G401 (cell line): ENCODE measurements at places on chromosomes 16 and 17.

DNA sequence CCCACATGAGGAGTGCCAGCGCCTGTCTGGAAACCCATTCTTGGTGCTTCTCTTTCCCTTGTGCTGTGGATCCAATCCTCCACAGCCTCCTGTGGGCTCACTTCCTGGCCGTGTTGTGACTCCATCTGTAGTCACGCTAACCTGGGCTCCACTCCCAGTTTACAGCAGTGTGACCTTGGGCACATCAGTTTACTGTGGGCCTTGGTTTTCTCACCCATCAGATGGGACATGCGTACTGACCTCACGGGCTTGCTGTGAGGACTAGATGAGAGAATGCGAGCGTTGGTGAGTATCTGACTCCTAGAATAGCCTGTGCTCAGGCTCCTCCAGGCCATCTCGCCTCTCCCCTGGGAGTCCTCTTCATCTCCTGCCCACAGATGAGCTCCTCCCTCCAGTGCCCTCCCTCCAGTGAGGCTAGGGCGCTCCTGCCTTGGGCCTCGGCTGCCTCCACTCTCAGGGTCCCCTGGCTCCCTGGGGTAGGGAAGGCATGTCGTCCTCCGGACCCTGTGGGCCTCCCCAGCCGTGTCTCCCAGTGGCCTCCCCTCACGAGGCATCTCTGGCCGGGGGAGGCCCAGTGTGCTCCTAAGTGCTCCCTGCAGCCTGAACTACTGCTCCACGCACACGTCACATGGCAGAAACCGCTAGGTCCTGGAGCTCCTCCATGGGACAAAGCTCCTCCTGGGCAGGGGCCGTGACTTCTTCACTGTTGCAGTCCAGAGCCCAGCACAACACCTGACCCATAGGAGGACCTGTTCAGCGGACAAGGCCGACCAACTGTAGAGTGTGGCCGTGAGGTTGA lies 5.2 kb upstream of the FOXJ1 start:
- no peak for DNase-seq

GRCh38 chr16:85648805-85649204 lies 35.7 kb downstream of the GSE1 start:
- DNase-seq: no peak

DNA sequence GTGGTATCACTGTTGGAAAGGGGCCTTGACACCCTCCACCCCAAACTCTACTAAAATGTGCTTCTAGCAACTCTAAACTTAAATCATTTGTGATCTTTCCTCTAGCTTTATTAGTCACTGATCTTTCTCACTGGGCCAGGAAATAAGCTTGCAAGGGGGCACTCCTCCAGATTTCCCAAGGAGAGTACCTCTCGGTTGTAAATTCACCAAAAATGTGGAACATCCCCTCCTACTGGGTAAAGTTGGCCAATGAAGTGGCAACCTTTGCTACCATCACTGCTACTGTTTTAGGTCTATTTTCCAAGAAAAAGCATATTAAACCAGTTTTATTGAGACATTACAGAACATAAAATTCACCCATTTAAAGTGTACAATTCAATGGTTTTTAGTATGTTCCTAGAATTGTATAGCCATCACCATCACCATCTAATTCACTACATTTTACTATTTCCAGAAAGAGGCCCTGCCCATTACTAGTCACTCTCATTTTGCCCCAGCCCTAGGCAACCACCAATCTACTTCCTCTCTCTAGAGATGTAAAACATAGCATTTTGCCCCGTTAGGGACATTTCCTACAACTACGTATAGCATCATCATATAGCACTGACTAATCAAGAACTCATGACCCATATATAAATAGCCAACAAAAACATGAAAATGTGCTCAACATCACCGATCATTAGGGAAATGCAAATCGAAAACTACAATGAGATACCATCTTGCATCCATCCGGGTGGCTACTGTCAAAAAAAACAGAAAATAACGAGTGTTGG lies 44.6 kb upstream of the ADCY9 start:
- DNase-seq: no peak

DNA sequence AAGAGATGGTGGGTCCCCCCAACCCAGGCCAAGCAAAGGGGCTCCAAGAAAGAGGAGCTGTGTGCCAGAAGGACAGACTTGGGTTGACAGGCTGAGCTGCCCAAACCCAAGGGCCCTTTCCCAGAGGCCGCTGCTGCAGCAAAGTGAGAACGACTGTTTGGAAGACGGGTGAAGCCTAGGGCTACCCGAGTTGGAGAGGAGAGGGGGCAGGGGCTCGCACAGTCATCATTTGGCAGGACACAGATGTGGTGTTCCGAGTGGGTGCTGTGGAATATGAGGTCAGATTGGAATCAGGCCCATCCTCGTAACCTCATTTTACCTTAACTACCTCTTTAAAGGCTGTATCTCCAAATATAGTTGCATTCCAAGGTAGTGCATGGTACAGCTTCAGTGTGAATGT lies 5.3 kb upstream of the MFAP4 start:
- no peak for DNase-seq

DNA sequence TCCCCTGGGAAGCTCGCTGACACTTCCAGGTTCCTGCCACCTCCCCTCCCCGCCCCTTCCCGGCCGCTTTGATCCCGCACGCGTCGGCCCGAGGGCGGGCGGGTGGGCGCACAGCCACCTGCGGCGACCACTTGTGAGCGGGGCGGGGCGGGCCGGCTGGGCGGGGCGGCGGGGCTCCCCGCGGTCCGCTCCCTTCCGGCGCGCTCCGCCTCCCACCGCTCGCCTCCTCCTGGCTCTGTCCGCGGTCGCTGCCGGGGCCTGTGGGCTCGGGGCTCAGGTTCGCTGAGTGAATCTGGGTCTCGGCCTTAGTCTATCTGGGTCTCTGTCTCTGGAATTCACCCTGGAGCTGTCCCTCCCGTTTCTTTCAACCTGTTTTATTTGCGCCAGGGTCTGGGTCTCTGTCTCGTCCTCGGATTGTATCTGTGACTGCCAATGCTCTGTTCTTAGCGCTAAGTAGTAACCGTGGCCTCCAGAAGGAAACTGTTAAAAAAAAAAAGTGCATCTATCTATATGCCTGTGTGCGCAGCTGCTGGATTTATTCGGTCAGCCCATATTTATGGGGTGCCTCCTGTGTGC lies 2.7 kb upstream of the HES7 start:
- DNase-seq: peak; percentile 72

DNA sequence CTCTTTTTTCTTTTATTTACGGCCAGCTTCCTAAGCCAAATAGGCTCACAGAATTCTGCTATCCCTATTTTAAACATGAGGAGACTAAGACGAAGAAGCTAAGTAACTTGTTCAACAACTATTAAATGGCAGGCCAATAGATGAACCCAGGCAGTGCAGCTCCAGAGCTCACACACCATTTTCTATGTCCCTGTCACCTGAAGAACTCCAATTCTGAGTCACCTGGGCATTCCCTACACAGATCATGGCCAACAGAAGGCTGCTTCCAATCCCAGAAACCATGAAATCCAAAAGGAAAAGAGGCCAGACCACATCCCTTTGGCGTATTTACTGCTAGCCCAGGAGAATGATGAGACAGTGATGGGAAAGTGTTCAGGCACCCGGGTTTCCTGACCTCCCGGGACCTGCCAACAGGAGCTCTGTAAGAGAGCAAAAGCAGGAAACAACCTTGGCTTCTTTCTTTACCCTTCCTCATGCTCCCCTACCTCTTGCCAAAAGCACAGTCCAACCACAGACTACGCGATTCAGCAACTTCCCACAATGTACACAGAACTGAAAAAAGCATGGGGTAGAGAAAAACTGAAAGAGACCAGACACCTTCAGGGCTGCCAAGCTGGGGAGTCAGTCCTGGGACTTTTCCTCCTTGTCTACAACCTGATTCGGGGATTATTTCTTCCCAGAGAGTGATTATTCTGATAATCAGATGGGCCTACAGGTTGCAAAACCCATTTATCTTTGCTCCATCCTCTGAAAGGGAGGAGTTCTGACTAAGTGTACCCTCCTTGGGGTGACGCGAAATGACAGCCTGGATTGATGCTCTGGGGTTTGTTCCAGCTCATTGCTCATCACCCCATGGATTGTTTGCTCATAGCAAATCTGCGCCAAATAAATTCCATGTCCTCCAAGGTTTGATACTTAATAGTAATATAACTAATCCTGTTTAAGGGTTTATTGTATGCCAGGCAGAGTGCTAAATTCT lies 47.8 kb upstream of the HAS3 start:
- no peak for DNase-seq

DNA sequence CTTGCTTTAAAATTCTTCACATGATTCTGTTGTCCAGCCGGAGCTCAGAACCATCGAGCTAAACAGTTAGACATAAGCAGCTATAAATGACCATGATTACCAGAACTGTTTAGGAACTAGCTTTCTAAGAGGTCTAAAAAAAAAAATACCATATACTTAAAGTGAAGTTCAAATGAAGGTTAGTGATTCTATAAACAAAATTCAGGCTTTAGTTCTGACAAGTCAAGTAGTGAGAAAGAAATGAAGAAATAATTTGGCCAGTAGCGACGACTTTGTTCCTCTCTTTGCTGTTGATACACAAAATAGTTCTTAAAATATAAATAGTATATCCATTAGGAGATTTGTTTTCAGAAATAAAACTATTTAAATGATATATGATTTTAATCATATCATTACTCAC lies 27.7 kb downstream of the ABCA8 start:
- DNase-seq: no peak

GRCh38 chr17:14744761-14745473 lies 444.0 kb downstream of the HS3ST3B1 start:
- DNase-seq: no peak

- no peak for DNase-seq
Observed at GRCh38 chr16:14309001-14309886, 238.1 kb downstream of the MRTFB start.

- DNase-seq: no peak
Observed at GRCh38 chr16:30903002-30903401, 6.6 kb downstream of the CTF1 start.

GRCh38 chr17:16314189-16314588 lies 39.1 kb downstream of the CENPV start:
- DNase-seq: no peak

GRCh38 chr17:57499648-57500049 lies 243.3 kb downstream of the MSI2 start:
- no peak for DNase-seq

- peak; percentile 84 for DNase-seq
Observed at GRCh38 chr16:87635541-87636049, 33.3 kb downstream of the JPH3 start.
